RPMI8226 (cell line): ENCODE measurements at places on chromosomes 7 and 10.
A peak's percentile ranks its signal among the peaks of the same experiment; 100 is the strongest.

GRCh38 chr10:16887565-16887964, 70.3 kb upstream of the RSU1 start:
- DNase-seq, result no peak

DNA sequence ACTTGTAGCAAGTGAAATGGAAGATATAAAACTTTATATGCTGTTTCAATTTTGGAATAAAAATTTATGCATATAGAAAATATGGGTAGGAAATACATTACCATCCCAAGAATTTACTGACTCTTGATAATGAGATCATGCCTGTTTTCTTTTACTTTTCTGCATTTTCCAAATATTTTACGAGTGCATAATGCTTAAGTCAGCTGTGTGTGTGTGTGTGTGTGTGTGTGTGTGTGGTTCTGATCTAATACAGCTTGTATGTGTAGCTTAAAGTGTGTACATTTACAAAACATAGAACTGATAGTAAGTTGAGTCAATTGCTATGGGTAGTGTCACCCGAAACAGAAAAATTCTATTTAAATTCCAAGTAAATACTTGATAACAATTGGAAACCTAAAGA, 315.9 kb upstream of the LRRN3 start:
- DNase-seq, result no peak

GRCh38 chr7:4409946-4410345, 272.1 kb upstream of the FOXK1 start:
- DNase-seq, result no peak

DNA sequence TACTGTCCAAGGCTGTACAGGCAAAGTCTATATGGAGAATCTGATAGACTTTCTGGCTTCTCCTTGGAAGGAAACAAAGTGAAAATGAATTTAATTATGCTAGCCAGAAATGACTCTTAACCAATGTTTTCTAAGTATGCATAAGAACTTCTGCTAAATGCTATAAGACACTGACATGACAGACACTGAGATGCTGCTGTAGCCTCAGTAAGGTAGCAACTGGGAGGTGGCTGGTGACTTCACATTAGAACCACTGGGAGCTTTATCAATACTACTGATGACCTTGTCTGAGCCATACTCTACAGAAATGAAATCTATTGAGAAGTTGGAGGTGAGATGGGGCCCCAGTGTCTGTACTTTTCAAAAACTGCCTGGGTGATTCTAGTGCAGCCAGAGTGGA, 188.6 kb downstream of the ZNF365 start:
- no peak for DNase-seq

DNA sequence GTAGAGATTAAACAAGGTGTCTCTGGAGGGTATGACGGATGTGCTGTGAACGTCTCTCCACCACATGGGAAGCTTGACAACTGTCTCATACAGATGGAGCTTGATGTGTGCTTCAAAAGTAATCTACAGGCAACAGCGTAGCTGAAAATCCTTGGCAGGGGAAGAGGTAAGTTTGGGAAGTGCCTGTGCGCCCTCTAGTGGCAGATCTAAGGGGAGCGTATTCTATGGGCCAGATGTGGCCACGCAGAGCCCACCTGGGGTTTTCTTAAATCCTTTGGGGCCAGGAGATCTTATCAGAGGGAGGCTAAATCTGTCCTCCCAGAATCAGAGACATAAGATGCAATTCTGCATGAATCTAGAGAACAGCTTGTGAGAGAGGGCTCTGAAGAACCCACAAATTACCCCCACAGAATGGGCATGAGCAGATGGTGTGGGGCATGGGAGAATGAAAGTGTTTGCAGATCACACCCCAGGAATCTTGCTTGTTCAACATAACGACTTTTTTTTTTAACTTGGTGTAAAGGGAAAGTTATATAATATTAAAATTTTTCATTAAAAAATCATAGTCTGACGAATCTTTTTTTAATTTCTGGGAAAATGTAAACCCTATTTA, 91.2 kb upstream of the MPP7 start:
- peak; percentile 53 for DNase-seq

DNA sequence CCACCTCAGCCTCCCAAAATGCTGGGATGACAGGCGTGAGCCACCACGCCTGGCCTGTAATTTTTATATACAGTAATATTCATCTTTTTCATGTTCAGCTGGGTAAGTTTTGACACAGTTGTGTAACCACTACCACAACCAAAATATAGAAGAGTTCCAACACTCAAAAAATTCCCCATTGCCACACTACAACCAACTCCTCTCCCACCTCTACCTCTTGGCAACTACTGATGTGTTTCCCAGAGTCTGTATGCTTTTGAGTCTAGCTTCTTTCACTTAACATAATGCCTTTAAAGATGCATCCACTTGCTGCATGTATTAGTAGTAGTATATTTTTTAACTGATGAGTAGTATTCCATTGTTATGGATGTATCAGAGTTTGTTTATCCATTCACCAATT, 90.7 kb downstream of the SRPK2 start:
- no peak for DNase-seq

DNA sequence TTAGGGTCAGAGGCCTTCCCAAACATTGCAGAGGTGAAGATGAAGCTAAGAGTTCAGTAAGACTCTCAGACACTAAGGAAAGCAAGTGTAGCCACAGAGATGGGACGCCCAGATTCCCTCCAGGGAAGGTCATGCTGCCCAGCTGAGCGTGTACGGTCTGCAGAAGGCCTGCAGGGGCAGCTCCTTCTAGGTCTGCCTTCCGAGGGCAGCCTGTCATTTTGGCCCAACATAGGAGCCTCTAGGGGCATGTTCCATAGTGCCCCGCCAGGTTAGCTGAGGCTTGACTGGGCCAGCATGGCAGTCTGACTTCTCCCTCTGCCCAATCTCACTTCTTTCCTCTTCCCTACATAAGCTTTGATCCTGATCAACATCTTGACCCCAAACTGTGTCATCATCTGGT, 130.7 kb downstream of the PIP4K2A start:
- DNase-seq, result no peak

- peak; percentile 80 for DNase-seq
Measured at GRCh38 chr10:5684971-5685763, 529 bp downstream of the TASOR2 start.

- no peak for DNase-seq
Measured at GRCh38 chr10:62811159-62811875, 4.8 kb downstream of the EGR2 start.

GRCh38 chr10:6072215-6072934, 10.2 kb upstream of the IL2RA start:
- no peak for DNase-seq

DNA sequence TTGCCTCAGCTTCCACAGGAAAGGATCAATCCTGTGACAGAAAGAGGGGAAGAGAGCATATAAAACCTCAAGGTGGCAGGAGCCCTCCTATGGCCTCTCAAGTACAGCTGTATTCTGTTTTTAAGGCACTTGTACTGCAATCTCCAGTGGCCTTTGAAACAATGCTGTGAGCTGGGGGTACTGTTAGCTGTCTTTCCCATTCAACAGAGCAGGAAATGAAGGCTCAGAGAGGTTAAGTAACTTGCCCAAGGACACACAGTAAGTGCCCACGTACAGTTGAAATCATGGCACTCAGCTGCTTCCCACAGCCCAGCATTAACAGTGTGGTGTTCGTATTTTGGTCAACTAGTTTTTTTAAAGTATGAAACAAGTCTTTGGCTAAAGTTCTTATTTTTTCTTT, 34.0 kb downstream of the DUSP5 start:
- DNase-seq, result no peak

GRCh38 chr10:58593008-58593407, 80.3 kb downstream of the BICC1 start:
- DNase-seq, result no peak
